ENCODE measurements at places on chromosomes 4 and X.

GRCh38 chr4:68904786-68905185 is 46.8 kb downstream of the UGT2A3 start:
- no peak for DNase-seq

DNA sequence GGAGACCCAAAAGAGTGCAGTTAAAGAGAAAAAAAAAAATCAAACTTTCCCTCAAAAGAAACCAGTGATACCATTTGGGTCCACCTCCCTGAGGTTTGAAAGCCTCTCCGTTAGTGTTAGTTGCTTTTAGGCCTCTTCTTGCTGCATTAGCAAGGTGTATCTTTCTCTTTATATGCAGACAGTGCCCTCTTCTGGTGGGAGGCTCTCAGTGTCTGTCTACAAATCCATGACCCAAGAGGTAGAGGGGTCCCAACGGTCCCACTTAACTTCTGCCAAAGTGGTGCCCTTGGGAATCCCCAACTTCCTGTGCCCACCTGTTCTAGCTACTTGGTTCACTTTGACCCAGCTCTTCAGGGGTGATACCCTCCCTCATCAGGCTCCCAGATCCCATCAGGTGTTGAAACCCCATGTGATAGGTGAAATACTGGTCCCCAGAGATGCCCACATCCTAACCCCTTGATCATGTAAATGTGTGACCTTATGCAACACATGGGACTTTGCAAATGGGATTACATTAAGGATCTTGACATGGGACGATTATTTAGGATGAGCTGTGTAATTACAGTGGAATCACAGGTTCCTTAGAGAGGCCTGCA is 63.7 kb upstream of the CD99 start:
- peak; percentile 38 for DNase-seq

DNA sequence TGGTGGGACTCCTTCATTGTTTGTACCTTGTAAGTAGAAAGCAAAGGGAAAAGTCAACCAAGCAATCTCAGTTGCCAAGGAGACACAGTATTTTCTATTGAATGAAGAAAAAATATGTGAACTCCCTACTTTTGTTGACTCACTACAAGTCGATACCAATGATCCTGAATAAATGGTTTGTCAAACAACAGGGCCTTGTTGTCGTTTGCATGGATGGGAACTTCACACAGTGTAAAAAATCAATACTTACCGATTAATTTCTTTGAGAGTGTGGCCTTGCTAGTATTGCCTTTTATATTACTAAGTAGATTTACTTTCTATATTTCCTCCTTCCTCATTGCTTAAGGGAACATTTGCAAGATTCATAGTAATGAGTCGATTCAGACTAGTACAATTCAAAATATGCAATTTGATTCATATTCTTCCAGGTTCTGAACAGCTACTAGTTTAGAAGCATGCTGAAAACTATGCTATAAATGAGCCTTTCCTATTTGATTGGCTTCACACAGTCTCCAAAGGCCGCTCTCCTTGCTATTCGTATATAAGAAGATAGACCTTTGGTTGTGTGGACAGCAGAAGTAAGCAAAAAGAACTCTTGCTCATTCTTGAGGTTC is 108.0 kb downstream of the ZNF330 start:
- no peak for DNase-seq

DNA sequence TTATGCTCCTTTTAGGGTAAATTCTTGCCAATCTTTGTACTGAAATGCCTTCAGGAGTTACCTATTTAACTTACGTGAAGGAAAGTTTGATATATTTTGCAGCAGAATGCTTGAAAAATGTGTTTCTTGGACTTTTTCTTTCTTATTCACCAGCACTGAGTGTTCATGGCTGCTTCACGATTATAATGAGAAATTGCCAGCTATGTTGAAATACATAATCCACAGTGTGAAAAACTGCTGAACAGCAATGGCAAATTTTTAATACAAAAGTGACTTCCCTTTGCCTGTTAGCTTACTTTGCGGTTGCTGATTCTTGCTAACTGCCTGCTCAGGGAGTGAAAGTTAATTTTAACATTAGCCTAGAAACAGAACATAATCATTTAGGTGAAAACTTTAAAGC is 153.8 kb upstream of the SLC4A4 start:
- no peak for DNase-seq

DNA sequence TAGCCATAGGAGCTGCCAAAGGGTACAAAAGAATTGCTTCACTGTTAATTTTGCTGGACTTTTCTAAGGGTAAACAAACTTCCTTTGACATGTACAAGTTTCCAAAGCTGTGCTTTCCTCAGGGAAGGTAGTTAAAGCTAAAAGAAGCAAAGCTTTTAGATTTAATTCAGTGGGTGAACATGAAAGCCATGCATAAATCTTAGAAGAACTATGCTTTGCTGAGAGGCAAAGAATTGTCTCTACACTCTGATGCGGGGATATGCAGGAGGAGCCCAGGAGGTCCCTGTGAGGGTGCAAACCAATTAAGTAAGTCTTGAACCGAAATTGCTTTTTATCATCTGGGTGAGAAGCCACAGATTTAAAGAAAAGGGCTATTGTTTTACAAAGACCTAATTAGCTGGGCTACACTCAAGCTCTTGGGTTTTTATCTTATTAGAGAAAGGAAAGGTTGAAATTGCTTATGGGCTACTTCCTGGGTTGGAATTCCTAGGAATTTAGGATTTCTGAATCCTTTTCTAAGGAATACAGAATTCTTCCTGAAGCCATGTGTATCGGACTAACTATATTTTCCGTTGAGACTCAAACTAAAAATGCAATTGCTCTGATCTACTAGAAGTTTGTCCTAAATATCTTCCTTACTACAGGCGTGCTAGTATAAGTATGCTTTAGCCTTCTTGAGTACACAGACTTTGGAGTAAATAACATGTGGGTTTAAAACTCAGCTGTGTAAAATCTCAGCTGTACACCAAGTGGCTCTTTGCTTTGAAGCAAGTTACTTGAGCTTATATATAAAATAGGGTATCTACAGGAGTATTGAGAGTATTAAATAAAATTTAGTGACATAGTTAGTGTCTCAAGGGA is 188.4 kb upstream of the ANK2 start:
- DNase-seq: no peak

GRCh38 chr4:5126231-5126630 is 75.0 kb downstream of the STK32B start:
- DNase-seq: no peak

- no peak for DNase-seq
These were observed 3.7 kb upstream of the NR3C2 start for GRCh38 chr4:148445860-148446330.

DNA sequence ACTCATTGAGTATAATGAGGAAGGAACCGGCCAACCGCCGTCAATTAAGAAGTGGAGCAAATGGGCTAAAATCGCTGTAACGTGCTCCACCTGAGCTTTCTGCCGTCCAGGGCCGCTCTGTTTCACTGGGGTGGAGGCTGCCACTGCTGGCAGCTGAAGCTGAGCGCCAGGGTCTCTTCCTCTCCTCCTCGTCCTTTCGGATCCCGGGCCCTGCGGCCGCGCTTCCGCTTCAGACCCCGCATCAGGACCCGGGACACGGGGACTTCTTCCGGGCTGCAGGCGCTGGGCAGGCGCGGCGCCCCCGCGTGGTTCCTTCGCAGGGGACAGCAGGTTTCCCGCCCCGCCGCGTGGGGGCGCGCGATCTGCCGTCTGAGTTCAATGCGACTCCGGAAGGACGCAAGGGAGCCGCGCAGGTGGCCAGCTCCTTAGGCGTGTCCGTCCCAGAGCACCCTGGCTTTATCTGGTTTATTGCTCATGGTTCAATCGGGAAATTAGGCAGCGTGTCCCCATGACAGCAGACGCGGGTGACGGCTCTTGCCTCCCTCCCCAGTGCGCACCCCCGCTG is 519.8 kb downstream of the TRIML1 start:
- DNase-seq: no peak

DNA sequence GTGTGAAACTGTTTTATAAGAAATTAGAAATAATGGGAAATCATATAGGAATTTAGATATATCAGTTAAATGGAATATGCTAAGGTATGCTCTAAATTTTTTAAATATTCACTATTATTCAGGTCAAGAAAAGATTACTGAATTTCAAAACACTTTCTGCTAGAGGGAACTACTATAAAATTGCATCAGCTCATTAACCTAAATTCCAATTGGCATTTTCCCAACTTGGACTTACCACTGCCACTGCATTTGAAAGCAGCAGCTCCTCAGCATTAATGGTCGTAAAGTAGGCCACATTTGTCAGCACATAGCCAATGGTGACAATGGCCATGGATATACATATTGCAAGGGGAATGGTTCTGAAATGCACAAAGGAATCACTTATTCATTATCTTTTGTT is 57.3 kb downstream of the SLC7A11 start:
- DNase-seq: no peak

DNA sequence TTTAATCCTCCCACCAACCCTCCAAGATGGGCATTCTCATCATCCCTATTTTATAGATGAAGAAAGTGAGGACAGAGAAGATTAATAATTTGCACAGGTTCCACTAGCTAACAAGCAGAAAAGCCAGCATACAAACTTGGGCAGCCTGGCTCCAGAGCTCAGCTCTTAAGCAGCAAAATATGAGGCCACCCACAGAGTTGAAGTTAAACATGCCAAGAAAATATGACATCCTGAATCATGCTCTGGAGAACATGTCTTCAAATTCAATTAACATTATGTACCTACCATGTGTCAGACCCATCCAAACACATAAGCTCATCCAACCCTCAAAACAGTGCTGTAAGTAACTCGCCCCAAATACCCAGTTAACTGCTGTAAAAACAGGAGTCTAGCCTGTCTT is 33.9 kb downstream of the USP46 start:
- no peak for DNase-seq

GRCh38 chrX:26778320-26778888 is 562.4 kb downstream of the MAGEB5 start:
- DNase-seq: no peak

- no peak for DNase-seq
These were observed 29.3 kb downstream of the FAM199X start for GRCh38 chrX:104195489-104196084.

DNA sequence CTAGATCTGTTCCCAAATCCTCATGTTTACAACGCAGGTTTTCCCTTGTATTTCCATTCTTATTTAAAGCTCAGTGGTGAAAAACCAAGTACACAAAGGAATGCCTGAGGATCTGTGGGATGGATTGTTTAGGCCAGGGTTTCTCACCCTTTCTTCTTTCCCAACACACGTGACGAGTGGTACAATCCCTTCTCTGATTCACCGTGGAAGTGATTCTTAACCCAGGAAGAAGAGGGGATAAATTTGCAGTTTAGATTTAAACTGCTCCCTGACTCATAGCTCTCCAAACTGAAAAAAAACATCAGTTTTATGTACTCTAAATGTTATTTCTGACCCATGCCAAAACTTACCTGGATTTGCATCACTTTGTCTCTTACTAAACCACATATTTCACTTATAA is 17.0 kb downstream of the PAQR3 start:
- no peak for DNase-seq

- no peak for DNase-seq
These were observed 4.4 kb downstream of the UNC5C start for GRCh38 chr4:95544113-95545103.
